Hematopoietic multipotent progenitor cell treated with erythropoietin and hydrocortisone succinate and interleukin-3 and kit ligand, for 17 days (in vitro differentiated cells): ENCODE measurements at places on chromosomes 12 and 14.

GRCh38 chr14:65756880-65757279 is 344.4 kb downstream of the FUT8 start:
- no peak for DNase-seq

DNA sequence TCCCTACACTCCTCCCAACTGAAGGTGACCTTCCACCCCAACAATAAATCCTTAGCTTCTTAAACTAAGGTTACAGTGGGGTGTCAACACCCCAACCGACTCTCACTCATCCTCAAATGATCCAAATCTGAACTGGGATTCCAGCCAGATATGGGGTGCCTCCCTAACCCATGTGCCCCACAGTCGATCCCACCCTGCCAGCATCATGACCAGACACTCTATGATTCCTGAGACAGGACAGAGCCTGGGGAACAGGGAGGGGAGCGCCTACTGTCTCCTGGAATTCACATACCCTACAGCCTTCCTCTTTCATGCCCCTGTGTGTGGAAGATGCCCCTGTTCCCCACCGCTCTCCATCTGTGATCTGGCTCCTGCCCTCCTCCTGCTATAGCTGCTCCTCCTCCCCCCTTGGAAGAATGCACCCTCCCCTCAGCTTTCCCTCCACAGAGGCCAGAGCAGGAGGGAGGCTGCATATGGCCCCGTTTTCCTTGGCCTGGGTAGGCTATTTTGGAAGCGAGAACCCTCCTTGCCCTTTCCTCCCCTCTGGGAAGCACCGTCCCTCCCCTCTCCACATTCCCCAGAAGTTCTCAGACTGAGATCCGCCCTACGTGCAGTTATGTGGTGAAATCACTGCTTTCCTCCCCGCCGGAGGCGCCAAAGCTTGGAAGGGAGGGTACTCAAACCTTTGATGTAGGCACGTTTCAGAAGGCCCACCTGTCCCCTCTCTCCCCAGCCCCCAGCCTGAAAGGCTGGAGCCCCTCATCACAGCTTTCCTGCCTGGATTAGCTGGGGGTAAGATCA is 48.0 kb downstream of the SMUG1 start:
- DNase-seq = no peak

GRCh38 chr12:119068129-119068856 is 87.0 kb downstream of the SRRM4 start:
- no peak for DNase-seq

DNA sequence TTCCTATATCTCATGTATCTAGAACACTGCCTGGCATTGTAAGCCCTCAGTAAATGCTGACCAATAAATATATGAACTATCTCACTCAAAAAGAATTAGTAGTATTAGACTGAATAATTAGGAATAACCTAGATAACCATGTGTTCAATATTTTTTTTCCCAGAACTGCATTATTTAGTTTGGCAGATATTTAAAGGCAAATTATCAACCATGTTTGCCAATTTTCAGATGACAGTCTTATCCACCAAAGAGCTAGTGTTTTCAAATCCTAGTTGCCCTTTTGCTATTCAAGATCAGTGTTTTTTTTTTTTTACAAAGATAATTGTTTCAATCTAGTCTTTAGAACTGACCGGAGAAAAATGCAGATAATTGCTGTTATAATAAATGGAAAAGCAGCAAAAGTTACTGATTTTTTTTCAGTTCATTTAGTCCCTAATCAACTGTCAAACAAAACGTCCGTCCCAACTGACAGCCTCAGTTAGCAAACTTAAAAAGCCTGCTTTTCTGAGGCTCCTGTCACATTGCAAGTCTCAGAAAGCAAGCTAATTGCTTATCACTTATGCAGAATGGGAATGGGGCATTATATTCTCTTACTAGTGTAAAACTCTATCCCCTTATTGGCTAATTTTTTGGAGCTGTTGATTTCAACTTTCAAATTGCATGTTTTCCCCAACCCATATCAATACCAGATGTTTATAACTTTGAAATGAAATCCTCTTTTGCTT is 203.2 kb downstream of the PAWR start:
- DNase-seq = no peak

DNA sequence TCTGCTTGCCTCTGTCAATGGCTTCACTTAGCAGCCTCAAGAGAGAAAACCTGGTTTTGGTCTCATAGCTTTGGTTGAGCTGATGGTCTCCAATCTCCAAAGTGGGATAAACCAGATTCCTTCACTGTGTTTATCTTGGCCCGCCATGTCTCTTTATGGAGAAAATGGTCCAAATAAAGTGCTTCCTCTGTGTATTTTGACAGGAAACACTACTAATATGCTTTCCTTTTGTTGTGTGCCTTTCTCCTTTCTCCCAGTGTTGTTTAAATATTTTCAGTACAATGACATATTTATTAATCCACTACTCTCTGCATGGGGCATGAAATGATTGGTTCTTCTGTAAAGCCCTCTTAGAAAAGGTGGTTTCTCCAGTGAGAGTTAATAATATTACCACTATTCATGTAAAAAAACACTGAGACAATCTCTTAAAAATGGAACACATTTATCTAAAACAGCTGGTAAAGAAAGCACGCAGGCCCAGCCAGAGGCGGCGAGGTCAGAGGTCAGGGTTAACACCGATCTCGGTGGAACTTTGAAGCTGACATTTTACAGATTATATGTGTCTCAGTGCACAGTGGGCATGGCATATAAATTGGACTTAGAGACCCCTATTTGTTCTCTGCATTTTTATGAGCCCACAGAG is 24.2 kb downstream of the TMEM30B start:
- DNase-seq = no peak

- DNase-seq = no peak
Measured at GRCh38 chr12:55972042-55972441, 1.8 kb upstream of the RAB5B start.

GRCh38 chr14:26286913-26287205 is 311.0 kb downstream of the NOVA1 start:
- no peak for DNase-seq

DNA sequence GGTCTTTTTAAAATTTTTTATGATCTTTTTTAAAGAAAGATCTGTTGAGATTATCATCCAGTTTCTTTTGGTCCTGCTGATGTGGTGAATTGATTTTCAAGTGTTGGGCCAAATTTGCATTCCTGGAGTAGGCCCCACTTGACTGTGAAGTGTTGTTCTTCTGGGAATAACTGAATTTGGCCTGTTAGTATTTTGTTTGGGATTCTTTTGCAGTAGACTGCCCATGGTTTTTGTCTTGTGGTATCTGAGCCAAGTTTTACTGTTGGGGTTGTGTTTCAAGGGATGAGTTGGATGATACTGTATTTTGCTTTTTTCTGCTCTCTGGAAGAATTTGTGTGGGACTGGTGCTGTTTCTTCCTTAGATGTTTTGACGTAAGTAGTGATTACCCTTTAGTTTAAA is 4.0 kb upstream of the SYCP3 start:
- no peak for DNase-seq

GRCh38 chr12:109998241-109998903 is 858 bp upstream of the ANKRD13A start:
- DNase-seq = no peak
